ENCODE measurements at places on chromosomes 3 and 15.

DNA sequence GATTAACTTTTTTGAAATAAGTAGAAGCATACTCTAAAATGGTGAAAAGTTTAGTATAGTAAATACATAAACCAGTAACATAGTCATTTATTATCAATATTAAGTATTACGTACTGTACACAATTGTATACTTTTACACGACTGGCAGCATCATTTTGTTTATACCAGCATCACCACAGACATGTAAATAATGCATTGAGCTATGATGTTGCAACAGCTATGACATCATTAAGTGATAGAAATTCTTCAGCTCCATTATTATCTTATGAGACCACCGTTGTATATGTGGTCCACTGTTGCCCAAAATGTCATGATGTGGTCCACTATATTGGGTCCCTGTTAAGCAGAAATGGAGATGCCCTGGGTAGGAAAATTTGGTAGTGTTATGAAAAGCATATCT is 51.3 kb downstream of the DRD3 start:
- DNase-seq = no peak
- no peaks in the 10 kb centered on the region for H3K36me3 ChIP-seq
- H3K4me3 ChIP-seq = no peak overlapping the region
- no peak overlapping the region for H3K27ac ChIP-seq

- no peak overlapping the region for H3K4me3 ChIP-seq
- no peak overlapping the region for H3K27ac ChIP-seq
- H3K4me1 ChIP-seq = no peaks in the 10 kb centered on the region
- H3K27me3 ChIP-seq = no peaks in the 10 kb centered on the region
These were observed 54.0 kb downstream of the TSC22D2 start for GRCh38 chr3:150462108-150462507.

DNA sequence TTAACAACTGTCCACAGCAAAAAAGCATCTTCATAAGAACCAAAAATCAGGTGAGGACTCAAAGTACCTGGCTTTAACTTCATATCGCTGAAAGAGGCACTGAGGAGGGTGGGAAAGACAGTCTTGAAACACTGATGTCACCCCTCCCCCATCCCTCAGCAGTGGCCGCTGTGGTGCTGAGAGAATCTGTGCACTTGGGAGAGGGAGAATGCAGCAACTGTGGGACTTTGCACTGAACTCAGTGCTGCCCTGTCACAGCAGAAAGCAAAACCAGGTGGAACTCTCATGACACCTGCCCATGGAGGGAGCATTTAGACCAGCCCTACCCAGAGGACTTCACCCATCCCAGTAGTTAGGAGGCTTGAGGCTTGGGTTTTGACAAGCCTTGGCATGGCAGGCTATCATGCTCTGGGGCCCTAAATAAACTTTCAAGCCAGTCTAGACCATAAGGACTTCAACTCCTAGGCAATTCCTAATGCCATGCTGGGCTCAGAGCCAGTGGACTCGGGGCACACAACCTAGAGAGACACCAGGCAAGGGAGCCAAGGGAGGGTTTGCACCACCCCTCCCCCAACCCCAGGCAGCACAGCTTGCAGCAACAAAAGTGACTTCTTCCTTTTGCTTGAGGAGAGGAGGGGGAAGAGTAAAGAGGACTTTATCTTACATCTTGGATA is 6.1 kb upstream of the ZSCAN2 start:
- DNase-seq = no peak
- H3K4me3 ChIP-seq = no peak overlapping the region
- H3K4me1 ChIP-seq = peaks cover 13% of the 10 kb centered on the region
- no peaks in the 10 kb centered on the region for H3K27me3 ChIP-seq

DNA sequence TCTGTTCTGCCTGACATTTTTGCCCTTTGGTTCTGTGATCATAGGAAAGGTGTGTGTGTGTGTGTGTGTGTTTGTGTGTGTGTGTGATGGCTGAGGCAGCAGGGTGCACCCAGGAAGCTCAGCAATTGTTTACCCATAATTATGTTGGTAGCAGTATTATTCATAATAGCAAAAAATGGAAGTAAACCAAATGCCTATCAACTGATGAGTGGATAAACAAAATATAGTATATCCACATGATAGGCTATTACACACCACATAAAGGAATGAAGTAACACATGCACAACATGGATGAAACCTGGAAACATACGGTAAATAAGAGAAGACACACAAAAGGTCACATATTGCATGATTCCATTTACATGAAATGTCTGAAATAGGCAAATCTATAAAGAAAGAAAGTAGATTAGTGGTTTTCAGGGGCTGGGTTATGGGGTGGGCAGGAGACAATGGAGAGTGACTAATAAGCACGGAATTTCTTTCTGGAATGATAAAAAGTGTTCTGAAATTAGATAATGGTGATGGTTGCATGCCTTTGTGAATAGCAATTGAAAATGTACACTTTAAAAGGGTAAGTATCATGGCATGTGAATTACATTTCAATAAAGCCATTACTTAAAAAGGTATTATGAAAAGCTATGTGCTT is 167.2 kb downstream of the POLR2M start:
- no peak overlapping the region for H3K27ac ChIP-seq
- no peaks in the 10 kb centered on the region for H3K36me3 ChIP-seq
- no peak overlapping the region for H3K4me3 ChIP-seq
- no peak for DNase-seq
- H3K4me1 ChIP-seq = no peaks in the 10 kb centered on the region

DNA sequence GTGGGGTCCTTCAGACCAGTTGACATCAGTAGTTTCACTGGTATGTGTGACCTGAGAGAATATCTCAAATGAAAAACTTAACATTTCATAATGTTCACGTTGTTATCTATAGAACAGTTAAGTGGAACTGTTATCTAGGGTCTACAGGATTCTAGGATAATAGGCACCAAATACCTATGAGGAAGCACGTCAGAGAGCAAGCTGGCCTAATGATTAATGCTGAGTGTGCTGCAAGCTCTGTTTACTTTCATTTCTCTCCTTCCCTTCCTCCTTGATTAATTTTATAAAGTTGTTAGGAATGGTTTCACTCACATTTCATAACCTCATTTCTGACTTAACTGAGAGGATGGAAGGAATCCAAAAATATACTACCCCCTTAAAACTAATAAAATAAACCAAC is 362.5 kb upstream of the ZNF717 start:
- H3K4me1 ChIP-seq = no peaks in the 10 kb centered on the region
- DNase-seq = no peak
- no peak overlapping the region for H3K4me3 ChIP-seq
